T-helper 17 cell (primary cell): ENCODE measurements at places on chromosomes 1 and 21.

GRCh38 chr1:228175316-228176023 is 9.9 kb downstream of the IBA57 start:
- no peak for DNase-seq

DNA sequence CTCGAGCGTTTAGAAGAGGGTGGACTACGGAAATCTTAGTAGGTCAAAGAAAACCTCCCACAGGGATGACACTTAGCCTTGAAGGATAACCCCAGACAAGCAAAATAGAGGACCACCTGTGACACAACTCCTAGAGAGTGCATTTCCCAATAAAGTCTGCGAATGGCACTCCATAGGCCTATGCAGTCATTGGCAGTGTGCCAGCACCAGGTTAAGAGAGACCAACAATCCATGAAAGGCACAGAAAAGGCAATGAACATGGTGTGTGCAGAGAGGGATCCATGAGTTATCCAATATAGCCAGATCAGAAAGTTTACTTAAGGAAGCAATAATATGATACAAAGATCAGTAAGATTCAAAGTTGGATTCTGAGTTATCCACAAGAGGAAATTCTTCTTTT is 45.2 kb upstream of the FMO2 start:
- no peak for DNase-seq

GRCh38 chr1:151868486-151868885 is 15.0 kb upstream of the THEM5 start:
- no peak for DNase-seq

DNA sequence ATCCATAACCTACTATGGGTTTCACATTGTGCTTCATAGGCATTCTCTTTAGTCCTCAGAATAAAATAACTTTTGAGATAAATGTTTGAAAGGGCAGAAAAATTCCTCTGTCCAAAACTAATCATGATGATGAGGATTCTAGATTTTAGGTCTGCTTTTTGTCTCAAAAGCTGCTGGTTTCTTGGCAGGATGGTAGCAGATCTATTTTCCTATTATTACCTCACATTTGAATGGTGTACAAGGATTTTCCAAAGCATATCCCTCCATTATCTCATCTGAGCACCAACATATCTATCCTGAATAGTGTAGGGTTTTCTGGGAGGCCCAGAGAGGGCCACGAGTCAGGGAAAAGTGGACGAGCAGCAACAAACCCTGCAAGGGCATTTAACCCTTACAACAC is 201.9 kb downstream of the PLPP3 start:
- DNase-seq, result no peak

GRCh38 chr1:193322211-193322610 is 135.8 kb upstream of the B3GALT2 start:
- no peak for DNase-seq

DNA sequence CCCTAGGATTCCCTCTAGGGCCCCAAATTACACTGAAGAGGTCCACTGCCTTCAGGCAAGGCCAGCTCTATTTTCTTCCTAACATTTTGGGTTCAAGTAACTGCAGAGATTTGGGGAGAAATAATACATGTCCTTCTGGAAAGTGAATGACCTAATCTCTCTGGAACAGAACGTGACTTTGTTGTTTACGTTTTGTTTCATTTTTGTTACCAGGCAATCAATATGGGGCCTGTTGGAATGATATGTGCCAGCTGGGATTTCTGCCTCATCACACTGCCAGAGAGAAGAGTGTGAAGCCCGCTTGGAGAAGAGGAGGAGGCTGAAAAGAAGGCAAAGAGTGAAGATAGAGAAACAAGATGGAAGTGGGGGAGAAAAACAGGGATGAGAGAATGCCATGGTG is 116.7 kb downstream of the FASLG start:
- DNase-seq, result no peak

- DNase-seq, result no peak
These were observed 7.1 kb downstream of the CYB561D1 start for GRCh38 chr1:109500941-109501381.

DNA sequence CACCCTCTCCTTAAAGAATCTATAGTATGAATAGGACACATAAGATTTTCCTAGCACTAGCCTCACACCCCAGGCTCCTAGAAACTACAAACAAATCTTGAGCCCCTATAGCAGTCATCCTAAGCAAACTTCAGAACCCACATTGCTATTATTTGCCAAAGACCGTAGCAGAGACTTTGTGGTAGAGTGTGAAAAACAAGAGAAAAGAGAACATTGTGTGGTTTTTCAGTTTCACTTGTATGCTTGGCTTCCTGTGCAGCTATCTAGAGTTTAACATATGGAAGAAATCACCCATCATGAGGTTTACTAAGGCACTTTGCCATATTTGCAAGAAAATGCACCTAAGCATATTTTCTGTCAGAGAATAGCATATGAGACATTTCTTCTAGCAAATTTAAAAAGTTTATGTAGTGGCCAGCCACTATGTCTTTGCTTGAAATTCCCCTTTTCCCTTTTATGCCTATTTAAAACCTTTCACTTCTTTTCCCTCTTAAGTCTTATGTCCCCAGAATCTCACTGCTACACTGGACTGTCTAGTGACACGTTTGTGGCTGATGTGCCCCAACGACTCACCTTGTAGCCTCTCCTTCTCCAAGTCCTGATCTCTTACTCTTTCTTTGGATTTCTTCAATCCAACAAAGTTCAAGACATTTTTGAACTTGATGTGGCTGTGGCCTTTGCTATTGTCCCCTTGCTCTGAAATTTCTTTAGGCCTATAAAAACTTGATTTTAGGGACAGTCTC is 25.6 kb downstream of the CCDC190 start:
- DNase-seq, result no peak

DNA sequence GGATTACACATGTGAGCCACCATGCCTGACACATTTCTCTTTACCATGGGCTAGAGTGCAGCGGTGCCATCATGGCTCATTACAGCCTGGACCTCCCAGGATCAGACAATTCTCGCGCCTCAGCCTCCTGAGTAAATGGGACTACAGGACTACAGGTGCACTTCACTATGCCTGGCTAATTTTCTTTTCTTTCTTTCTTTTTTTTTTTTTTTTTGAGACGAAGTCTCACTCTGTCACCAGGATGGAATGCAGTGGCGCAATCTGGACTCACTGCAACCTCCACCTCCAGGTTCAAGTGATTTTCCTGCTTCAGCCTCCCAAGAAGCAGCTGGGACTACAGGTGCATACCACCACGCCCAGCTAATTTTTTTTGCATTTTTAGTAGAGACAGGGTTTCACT is 14.8 kb upstream of the KIF1B start:
- no peak for DNase-seq

DNA sequence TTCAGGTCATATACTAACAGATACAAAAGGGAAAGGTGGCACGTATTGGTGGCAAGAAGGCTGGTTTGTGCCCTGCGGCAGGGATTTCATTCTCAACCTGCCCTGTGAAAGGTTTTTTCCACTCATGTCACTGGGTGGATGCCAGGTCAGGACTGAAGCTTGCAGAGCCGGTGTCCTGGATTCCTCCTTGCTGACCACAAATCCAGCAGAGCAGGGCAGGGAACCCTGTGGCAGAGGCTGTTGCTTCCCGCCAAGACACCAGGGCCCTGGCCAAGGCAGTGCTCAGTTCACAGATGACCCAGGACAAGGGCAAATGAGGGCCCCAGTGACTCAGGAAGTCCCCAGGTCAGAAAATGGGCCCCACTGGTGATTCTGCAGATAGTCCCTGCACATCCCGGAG is 16.4 kb downstream of the BSND start:
- no peak for DNase-seq

- DNase-seq, result no peak
These were observed 96.4 kb upstream of the RAB3GAP2 start for GRCh38 chr1:220368352-220369265.

DNA sequence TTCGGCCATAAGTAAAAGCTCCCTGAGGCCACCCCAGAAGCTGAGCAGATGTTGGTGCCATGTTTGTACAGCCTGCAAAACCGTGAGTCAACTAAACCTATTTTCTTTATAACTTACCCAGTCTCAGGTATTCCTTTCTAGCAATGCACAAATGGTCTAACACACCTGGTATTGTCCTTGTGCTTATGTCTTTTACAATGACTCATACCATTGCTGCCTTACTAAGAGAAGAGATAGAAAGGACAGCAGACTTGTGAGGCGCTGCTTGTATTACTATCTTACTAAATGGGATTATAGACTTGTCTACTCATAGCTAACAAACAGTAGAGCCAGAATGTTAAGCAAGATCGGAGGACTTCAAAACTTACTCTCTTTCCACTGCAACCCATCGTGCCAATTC is 18.5 kb upstream of the CYYR1 start:
- DNase-seq, result no peak

- DNase-seq, result peak; percentile 5
These were observed 382 bp upstream of the RASAL2 start for GRCh38 chr1:178093494-178093950.
